GM13977 (cell line): ENCODE measurements at places on chromosomes 3 and 15.

- no peak for DNase-seq
Observed at GRCh38 chr15:52115598-52116427, 3.2 kb upstream of the BCL2L10 start.

GRCh38 chr3:64268926-64269325, 43.7 kb upstream of the PRICKLE2 start:
- DNase-seq: no peak

DNA sequence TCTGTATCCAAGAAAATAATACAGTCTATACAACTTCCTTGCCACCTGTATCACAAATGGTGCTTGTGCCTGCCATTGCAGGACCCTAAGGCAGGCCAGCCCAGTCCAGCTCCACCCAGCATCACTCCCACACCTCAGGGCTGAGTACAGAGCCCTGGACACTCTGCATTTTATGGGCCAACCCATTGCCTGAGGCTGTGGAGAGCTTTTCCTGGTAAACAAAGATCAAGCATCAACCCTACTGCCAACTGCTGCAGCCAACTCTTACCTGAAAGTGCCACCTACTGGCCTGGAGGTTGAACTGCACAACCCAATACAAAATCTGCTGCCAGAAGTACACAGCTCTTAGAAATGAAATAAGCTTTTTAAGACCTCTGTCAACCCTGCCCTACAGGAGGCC, 1082.2 kb downstream of the NAALADL2 start:
- DNase-seq: peak; percentile 33

DNA sequence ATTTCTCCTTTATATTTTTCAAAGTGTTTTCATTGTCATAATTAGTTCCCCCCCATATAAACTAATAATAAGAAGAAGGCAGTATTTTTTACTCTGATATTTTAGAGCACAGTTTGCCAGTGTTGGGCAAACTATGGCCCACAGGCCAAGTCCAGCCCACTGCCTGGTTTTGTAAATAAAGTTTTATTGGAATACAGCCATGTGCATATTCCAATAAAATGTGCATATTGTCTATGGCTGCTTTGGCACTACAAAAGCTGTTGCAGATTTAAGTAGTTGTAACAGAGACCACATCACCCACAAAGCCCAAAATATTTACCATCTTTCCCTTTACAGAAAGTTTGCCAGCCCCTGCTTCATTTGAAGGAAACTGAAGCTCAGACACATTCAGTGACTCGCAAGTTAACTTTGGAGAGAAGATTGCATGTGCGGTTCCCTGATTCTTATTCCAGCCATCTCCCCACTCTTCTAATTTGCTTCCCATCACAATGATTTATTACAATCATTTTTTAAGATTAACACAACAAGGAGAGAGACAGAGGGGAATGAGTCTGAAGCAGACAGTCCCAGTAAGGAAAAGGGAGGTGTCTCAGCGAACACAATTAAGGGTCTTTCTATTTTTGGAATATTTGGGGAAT, 48.9 kb downstream of the RFTN1 start:
- no peak for DNase-seq
